ENCODE measurements at places on chromosomes 13 and 19. TPM values are rescaled to one million over a fixed set of nuclear protein-coding genes. Genes with fewer than 3 reads are reported as not detected.

The IRGC gene
- total RNA-seq, result not detected

The WTIP gene
- 14.8 TPM for total RNA-seq

The ZNF227 gene
- total RNA-seq, result 21.4 TPM

The CNFN gene
- 7.8 TPM for total RNA-seq

The CALR gene
- total RNA-seq, result 911 TPM

The KLF12 gene
- 5.0 TPM for total RNA-seq

The RNF113B gene
- total RNA-seq, result not detected

The RRAS gene
- 20.1 TPM for total RNA-seq

The TNFSF9 gene
- 1.3 TPM for total RNA-seq

The MIR17HG gene
- 19.6 TPM for total RNA-seq

The DMAC2 gene
- total RNA-seq, result 80.0 TPM

The C1QTNF9 gene
- total RNA-seq, result 0.10 TPM

The CEACAM7 gene
- total RNA-seq, result not detected

The LRRC4B gene
- total RNA-seq, result 2.4 TPM

The ZNF571 gene
- total RNA-seq, result 10.2 TPM
